ENCODE measurements at places on chromosomes 12 and 14. TPM values are rescaled to one million over a fixed set of nuclear protein-coding genes. Genes with fewer than 3 reads are reported as not detected.

The MAP1LC3B2 gene
- not detected for total RNA-seq

The TSPAN19 gene
- total RNA-seq, result not detected

The RFX4 gene
- total RNA-seq, result not detected

The ACSS3 gene
- 0.72 TPM for total RNA-seq

The LRRK2 gene
- total RNA-seq, result 14.5 TPM

The C1S gene
- total RNA-seq, result 375 TPM

The GLT8D2 gene
- total RNA-seq, result not detected

DNA sequence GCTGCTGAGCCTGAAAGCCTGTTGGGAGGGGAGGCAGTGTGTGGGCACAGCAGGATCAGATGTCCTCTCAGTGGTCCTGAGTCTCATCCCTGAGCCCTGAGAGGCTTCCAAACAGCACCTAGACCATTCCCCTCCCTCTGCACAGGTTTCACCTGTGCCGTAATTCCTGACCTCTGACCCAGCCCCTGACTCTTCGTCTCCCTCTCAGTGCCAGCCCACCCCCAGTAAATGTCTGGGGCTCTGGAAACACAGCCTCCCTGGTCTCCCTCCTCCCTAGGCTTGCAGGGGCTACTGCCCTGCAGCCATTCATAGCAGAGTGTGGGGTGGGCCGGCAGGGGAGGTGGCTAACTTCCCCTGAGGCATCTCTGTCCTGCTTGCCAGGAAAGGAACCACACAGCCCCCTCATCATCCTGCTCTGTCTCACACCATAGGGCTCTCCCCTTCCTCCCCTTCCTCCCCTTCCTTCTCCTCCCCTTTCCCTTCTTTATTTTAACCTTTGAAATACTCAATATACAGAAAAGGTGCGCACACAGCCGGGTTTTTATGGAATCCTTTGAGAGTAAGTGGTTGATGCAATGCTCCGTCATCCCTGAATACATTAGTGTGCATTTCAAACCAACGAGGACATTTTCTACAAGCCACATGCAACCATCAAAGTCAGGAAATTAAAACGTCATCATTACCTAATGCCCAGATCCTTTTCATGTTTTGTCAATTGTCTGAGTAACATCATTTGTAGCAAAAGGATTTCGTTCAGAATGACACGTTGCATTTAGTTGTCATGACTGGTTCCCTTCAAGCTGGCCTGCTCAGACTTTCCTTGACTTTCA is 67.0 kb downstream of the PRMT8 start:
- DNase-seq, result no peak

DNA sequence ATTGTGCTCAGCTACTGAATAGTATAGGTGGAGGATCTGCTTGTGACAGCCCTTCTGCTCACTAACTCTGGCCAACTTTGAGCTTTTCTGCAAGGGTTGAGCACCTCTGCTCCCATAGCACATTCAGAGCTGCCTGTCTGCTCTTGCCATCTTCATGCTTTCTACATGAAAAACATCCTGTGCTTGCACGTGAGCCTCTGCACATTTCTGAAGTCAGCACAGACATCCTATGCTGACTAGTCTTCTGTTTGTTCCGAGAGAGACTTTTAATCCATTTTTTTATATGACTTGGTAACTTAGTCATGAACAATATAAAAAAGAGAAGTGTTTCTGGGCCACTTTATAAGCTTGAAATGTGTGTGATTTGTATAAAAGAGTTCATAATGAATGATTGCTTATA is 969.3 kb downstream of the TMTC2 start:
- no peak for DNase-seq

DNA sequence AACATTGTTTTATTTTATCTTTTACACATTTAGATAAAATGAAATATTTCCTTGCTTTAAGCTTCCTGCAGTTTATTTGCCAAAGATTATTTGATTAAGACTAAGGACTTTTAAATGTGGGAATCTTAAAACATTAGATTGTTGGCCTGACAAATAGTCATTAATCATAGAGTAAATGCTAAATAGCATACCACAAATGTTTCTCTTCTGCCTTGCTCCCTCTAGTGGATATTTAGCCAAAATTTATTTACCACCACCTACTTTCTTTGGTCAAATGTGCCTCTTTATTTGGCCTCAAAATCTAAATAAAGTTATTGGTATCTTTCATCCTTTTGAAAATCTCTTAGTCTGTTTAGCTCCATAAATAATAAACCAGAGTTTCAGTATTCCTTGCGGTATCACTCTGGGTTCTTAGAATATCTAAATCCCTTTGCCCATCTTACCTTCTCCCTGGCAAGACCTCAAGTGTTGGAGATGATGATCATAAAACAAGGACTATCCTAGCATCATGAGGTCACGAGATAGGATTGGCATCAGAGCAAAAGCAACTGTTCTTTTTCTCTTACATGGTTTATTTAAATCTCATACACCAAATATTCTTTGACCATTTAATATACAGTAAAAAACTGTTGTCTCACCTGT is 150.6 kb upstream of the AEBP2 start:
- DNase-seq, result no peak

DNA sequence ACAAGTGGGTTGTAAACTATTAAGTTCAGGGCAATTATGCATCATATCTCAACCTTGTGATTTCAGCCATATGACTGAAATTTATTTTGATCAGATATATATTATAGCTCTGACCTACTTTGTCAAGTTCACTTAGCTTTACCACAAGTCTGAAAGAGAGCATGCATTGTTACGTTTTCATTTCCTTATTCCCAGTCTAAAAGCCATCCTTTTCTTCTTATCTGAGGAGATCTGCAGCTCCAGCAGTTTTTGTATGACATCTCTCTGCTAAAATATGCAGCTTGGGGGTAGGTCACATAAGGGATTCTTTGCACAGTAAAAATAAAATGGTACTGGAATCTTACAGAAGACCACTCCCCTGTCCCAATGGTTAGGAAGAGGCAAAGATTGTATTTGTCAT is 1682.8 kb upstream of the FLRT2 start:
- DNase-seq, result no peak

DNA sequence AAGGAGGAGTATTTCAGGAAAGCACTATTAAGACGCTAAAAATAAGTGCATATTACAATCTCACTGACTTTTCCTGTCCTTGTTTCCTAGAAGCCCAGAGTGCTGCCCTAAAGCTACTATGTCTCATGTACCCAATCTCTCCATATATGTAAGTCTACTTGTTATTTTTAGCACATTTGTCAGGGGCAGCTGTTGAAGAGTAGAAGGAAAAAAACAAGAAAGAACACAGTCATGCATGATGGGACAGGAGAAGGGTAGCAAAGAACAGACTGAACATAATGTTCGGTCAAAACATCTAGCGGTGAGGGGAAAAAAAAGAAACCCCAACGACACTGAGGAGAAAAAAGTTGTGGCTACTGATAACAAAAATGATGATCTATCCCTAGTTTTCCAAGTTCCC is 14.3 kb downstream of the YBX3 start:
- DNase-seq, result no peak

DNA sequence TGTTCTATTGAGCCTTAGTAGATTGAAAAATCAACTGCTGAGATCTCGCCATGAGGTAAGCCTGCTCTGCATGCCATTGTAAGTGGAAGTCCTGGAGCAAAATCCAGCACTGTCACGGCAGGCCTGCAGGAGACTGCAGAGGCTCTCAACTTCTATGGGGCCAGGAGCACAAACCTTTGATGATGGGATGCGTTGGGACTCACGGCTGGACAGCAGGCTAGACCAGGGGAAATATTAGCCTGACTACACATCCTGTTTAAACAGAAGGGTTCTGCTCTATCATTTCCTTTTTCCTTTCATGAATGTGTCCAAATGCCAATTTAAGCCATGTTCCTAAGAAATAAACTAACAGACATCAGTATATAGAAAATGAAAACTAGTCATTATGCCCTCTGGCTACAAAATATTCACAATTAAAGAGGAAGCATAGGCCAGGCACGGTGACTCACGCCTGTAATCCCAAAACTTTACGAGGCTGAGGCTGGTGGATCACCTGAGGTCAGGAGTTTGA is 33.9 kb upstream of the RASSF8 start:
- DNase-seq, result no peak

DNA sequence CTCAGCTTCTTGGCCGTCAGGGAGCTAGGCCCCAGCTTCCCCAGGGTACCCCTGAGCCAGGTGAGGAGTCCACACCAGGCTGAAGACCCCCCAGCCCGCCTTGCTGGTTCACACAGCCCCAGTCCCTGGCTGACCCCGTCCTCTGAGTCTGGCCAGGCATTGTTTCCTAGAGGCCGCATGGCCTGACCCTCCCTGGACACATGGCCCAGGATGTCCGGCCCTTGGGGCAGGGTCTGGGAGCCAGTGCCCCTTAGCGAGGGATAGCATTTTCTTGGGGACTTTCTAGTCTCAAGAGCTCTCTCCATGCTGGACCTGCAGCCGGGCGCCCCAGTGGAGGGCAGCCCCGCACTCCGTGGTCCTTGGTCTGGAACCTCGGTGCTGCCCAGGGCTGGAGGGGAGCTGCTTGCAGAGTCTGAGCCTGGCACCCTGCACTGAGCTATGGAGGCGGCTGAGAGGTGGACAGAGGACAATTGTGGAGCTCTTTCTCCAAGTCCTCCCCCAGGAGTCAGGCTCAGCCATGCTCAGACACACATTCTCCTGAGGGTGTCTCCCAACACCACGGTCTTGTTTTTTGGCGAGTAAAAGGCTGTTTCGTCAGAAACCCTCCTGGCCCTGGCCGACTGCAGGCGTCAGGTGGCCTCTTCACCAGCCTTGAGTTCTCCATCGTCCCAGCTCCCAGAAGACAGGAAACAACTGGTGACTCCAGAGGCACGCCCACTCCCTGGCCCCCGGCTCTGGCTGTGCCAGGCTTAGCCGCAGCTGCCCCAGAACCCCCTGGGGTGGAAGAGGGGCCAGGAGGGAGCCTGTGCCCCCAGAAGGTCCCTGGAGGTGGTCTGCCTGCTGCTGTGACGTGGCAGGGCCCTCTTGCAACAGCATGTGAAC is 17.6 kb upstream of the CRIP2 start:
- DNase-seq, result no peak

DNA sequence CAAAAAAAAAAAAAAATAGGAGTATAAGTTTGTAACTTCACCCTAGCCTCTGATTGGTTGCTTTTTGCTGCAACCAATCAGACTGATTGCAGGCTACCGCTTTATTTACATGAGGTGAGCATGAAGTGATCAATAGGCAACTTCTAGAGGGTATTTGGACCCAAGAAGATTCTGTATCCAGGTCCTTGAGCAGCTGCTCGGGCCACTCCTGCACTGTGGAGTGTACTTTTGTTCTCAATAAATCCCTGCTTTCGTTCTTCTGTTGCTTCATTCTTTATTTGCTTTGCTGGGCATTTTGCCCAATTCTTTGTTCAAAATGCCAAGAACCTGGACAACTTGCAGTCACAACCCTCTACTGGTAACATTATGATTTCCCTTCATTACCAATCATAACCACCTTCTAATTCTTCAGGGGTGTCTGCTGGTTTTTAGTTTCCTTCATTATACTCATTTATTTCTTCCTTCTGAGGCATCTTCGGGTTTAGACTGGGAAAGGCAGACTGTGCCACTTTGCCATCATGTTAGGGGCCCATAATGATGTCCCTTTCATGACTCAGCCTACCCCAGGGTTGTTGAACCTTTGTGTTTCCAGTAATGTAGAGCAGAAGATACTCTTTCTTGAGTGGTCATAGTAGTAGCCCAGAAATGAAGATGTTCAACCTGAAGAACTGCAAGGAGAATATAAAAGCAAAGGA is 43.4 kb upstream of the LIMA1 start:
- DNase-seq, result no peak

DNA sequence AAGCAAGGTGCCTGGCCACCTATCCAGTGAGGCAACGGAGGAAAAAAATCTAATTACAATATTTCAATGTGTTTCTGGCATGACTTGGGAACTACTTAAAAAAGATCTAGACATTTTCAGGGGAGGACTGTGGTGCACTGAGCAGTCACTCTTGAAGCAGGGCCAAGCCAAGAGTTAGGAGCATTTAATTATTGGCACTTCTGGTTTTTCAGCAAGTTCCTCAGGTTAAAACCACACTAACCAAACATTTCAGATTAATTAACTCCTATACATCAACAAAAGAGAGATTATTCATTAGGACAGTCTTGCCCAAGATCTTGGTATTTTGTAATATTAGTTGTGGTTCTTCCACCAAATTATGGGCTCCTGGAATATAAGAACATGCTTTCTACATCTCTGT is 25.6 kb downstream of the PRKAB1 start:
- no peak for DNase-seq

DNA sequence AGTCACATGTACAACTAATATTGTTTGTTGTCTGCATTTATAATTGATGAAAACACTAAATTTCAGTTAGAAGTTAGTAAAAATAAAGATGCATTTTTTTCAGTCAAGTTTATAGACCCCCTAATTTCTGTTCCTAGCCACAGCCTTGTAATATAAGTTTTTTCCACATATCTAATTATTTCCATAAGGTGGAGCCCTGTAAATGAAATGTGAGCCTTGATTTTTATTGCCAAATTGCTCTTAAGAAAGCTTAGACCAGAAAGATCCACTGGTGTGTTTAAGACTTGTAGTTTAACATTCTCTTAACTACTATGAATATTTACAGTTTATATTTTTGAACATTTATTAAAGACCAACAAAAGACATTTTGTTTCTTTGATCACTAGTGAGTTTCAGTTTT is 322.1 kb upstream of the RGS6 start:
- DNase-seq, result no peak

- DNase-seq, result no peak
Measured at GRCh38 chr12:110037315-110037714, 11.0 kb downstream of the C12orf76 start.

- no peak for DNase-seq
Measured at GRCh38 chr12:29996993-29997392, 213.3 kb upstream of the TMTC1 start.

DNA sequence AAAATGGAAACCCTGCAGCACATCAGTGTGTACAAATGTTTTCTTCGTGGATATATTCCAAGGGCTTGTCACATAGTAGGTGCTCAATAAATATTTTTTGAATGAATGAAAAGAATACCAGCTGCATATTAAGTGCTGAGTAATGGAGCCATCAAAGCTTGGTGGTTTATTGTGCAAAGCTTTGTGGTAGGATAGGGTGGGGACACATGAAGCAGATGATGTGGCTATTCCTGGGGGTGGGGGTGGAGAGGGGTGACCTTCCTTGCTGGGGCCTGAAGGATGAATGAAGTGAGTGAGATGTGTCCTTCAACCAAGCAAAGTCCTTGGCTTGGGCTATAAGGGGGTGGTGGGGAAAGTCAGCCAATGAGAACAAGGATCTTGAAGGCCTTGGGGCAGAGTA is 4.3 kb upstream of the KRT81 start:
- DNase-seq, result no peak

GRCh38 chr12:56641219-56641618 is 4.6 kb downstream of the ATP5F1B start:
- DNase-seq, result no peak

- DNase-seq, result no peak
Measured at GRCh38 chr14:65993103-65993502, 493.1 kb upstream of the CCDC196 start.

DNA sequence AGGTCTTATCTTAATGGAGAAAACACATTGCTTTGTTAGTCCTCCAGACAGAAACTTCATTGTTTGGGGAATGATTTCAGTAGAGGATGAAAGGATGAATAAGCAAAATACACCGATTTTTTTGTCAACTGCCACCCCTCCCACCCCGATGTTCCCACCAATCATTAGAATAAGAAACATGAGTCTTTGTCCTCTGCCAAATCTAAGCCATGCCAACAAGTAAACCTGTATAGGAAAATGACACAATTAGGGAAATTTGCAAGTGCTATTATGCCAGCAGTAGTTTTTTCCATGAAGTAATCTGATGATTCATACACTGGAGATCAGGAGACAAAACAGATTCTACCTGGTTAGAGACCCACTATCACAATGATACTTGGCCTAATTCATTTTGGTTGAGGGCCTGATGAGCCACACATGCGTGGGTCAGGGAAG is 35.9 kb downstream of the FLRT2 start:
- no peak for DNase-seq

GRCh38 chr12:118334939-118335567 is 37.7 kb downstream of the TAOK3 start:
- DNase-seq, result no peak

All from esophagus squamous epithelium (tissue), 5 donors.